ENCODE measurements at places on chromosomes 1 and 21.

GRCh38 chr1:3103967-3104677 is 35.1 kb downstream of the PRDM16 start:
- no peak for DNase-seq

- DNase-seq = no peak
These were observed 27.2 kb upstream of the ENO1 start for GRCh38 chr1:8905582-8906191.

GRCh38 chr1:193539731-193540459 is 353.5 kb upstream of the B3GALT2 start:
- DNase-seq = no peak

- no peak for DNase-seq
These were observed 126.5 kb downstream of the AKT3 start for GRCh38 chr1:243723458-243724043.

GRCh38 chr21:31597683-31598082 is 61.8 kb upstream of the SOD1 start:
- no peak for DNase-seq

DNA sequence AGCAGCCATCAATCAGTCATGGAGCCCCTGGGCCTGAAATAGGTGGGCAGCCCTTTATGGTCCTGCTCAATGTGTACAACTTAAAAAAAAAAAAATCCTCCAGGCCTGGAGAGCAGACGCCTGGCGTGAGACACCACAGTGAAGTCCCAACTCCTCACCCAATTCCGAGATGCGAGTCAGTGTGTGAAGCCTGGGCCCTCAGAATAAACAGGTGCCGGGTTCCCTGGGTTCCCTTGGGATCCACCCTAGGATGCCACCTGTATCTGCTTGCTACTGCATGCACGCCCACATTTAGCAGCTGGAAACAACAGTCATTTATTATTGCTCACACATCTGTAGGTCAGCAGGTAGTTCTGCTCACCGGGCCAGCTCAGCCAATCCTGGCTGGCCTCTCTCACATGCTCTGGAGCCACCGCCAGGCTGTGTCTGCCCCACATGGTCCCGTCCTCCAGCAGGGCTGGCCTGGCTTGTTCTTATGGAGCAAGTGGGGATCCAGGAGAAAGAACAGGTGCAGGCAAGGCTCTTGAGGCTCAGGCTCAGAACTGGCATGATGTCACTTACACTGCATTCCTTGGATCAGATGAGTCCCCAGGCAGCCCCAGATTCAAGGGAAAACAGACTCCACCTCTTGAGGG is 172.7 kb downstream of the NPHP4 start:
- no peak for DNase-seq

- no peak for DNase-seq
These were observed 107.5 kb downstream of the PAX7 start for GRCh38 chr1:18738126-18738525.

- no peak for DNase-seq
These were observed 53.5 kb downstream of the C8B start for GRCh38 chr1:56912325-56912724.

- DNase-seq = no peak
These were observed 13.6 kb upstream of the LYPLAL1 start for GRCh38 chr1:219159946-219160645.

DNA sequence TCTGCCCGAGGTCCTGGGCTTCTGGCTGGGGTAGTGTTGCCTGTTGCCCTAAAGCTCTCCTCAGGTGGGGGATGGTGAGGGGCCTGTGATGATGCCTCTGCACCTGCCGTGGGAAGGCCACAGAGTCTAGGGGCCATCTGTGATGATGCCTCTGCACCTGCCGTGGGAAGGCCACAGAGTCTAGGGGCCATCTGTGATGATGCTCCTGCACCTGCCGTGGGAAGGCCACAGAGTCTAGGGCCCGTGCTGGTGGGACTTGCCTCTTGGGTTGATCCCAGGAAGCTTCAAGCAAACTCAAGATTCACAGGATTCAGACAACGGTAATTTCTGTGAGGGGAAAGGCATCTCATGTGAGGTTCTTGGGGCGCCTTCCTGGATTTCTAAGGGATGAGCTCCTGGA is 17.3 kb downstream of the SPSB1 start:
- DNase-seq = no peak

DNA sequence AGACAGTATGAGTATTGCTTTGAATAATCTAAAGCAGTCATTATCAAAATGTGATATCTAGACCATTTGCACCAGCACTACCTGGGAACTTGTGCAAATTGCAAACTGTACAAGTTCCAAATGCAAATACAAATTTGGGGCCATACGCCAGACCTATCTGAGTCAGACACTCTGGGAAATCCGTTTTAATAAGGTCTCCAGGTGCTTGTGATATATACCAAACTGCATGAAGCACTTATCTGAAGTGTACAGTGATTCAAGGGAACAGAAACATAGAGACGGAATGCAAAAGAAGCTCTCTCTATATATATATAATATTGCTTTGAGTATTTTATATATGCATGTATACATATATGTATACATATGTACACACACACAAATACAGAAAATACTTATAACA is 36.2 kb upstream of the ASPM start:
- DNase-seq = no peak

DNA sequence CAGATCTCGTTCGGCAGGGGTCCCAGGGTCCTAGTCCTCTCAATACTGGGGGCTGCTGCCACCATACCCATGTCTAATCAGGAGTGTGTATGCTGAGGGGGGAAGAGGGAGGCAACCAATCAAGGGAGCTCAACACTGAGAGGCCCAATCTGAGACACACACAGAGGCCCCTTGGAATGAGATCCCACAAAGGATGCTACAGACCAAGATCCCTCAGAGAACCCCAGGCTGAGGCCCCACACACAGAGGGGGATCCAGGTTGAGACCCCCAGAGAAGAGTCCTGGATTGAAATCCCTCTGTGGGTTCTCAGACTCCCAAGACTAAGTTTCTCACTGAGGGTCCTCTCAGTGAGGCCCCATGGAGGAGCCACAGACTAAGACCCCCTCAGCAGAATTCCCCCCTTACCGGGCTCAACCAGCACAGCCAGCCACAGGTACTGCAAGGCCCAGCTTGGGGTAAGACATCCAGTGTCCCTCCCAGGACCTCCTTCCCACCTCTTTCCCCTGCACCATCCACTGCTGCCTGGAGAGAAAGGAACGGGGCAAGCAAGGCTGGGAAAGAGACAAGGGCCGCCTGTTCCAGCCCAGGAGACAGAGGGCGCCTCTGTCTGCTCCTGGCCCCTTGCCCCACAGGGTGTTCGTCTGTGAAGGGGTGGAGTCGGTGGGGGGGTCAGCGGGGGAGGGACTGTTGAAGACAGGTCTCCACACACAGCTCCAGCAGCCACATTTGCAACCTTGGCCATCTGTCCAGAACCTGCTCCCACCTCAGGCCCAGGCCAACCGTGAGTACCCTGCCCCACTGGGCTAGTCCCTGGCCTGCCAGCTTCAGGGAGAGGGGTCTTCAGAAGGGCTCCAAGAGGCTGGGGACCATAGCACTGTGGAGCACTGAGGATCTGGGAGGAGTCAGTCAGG is at the start of gene S100A1:
S100A1 (plus strand) TSS at position 720 of the 912 bp plus-strand sequence. CDS start 2,088 bp downstream, outside the sequence.
- DNase-seq = peak; percentile 90

DNA sequence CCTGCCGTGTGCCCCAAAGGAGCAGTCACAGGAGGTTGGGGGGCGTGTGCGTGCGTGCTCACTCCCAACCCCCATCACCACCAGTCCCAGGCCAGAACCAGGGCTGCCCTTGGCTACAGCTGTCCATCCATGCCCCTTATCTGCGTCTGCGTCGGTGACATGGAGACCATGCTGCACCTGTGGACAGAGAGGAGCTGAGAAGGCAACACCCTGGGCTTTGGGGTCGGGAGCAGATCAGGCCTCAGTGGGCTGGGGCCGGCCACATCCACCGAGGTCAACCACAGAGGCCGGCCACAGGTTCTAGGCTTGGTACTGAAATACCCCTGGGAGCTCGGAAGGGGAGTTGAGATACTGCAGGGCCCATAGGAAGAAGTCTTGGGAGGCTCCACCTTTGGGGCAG is 23.5 kb downstream of the COL6A1 start:
- no peak for DNase-seq

DNA sequence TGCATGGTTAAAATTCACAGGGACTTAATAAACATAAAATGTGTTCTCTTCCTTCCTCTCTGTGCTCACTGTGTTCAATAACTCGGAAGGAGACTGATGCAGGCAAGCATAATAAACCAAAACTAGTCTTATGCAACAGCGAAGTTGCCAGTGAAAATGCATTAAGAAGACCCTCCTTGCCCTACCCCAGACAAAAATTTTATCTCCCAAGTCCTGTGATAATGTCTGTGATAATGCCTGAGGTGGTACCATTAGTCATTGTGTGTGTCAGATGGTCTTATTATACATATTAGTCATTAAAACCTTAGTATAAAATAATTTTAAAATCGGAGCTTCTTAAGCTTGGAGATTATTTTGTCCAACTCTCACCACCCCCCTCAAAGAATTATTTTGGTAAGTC is 97.8 kb downstream of the NGF start:
- no peak for DNase-seq

DNA sequence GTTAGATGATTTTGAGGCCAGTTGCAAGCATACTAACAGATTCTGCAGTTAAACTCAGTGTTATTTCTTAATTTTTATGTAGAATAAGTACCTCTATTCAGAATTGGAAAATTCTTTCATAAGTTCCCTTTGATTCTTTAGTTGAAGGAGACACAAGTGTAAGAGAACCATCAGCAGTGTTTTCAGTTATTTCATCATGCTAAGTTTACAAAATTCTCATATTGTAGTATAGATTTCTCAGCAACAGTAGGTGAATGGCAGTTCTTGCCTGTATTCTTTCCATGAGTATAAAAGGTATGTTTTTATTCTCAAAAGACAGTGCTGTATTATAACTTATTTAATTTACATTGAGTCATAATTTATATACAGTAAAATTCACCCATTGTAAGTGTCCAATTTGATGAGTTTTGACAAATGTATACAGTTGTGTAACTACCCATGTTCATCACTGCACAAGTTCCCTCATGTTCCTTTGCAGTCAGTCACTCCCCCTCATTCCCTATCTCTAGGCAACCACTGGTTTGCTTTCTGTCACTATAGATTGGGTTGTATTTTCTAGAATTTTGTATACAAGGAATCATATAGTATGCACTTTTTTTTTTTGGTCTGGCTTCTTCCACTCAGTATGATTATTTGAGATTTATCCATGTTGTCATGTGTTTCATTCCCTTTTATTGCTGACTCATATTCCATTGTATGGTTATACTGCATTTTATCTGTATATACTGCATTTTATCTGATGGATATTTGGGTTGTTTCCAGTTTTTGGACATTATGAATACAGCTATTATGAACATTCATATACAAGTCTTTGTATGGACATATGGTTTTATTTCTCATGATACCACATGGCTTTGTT is 3.9 kb downstream of the RPS6KC1 start:
- DNase-seq = no peak

GRCh38 chr1:203316626-203317093 is 11.3 kb downstream of the BTG2 start:
- no peak for DNase-seq

- peak; percentile 54 for DNase-seq
These were observed 202.1 kb upstream of the SGIP1 start for GRCh38 chr1:66331658-66332547.

DNA sequence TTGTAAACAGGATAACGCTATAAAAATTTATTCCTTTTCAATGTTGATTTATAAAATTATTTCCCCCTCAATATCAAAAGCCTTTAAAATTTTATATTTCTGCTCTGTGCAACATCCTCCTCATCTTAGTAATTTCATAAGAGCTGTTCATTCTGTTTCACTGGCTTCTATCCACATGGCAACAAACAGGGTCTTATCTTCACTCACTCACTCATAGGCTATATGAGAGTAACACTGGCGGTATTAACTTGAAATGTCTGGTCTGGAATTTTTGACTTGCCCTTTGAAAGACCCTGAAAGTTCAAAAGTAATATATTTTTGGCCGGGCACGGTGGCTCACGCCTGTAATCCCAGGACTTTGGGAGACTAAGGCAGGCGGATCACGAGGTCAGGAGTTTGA is 77.4 kb upstream of the KRTAP11-1 start:
- DNase-seq = no peak

DNA sequence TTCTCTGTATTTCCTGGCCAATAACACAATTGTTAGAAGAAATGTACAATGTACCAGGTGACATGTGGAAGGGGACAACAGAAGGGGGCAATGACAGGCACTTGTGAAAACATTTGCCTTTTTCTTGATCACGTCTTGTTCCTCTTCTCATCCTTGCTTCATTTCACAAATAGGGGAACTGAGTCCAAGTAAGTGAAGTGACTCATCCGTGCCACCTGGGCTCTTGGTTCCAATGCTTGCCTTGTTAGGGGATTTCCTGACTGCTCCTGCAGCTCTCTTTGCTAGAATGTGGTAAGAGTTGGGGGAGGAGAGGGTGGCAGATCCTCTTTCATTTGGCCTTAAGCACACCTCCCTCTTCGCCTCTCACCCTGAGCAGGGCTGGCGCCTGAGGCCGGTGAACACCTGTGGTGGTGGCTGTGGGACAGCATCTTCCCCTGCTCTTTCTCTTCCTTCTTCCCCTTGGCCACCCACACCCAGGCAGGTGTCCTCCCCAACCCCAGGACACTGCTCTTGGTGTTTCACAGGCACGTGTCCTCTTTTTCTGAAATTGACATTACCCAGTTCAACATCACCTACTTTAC is 2.2 kb upstream of the RHEX start:
- no peak for DNase-seq

DNA sequence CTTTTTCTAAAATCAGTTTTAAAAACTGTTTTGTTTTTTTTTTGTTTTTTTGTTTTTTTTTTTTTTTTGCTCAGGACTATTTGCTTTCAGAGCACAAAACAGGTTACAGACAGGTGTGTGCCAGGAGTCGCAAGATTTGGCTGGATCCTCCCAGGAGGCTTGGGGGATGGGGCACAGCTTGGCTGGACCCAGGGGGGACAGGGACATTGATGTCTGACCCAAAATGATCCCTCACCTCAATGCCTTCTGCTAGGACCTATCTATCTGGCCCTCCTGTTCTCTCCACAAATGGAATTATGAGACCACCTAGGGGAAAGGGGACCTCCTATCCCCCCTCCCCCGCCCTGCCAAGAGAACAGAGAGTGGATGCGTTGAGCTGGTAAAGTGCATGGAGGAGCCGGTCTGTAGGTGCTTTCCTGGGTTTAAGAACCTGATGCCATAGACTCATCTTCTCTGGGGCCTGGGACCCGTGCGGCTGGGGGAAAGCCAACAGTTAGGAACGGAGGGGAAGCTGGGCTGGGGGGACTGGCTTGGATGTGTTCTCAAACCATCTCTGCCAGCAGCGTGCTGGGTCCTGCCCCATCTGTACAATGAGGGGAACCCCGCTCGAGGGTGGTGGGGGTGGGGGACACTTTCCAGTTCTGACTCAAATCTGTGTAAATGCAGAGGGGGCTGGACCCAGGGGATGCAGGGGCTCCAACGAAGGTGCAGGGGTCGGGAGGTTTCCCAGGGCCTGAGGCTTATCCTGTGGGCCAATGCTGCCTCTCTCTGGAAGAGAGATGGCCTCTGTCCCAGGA is 28.9 kb downstream of the RUNX3 start:
- DNase-seq = no peak
